ENCODE measurements at places on chromosomes 16 and 17.

DNA sequence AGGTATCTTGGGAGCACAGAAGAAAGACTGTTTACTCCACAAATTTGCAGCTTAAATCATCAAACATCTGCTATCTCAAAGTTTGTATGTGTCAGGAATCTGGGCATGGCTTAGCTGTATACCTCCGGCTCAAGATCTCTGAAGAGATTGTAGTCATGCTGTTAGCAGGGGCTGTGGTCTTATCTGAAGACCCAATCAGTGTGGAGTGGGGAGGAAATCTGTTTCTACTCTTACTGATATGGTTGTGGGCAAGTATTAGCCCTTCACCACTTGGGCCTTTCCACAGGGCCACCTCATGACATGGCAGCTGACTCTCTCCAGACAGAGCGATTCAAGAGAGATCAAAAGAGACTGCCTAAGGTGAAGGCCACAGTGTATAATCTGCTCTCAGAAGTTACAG, 438.7 kb downstream of the KIF2B start:
- DNase-seq = no peak

- DNase-seq = no peak
Measured at GRCh38 chr16:55905651-55906050, 30.5 kb upstream of the CES5A start.

GRCh38 chr17:18353541-18353940, 9.8 kb downstream of the SHMT1 start:
- DNase-seq = no peak

DNA sequence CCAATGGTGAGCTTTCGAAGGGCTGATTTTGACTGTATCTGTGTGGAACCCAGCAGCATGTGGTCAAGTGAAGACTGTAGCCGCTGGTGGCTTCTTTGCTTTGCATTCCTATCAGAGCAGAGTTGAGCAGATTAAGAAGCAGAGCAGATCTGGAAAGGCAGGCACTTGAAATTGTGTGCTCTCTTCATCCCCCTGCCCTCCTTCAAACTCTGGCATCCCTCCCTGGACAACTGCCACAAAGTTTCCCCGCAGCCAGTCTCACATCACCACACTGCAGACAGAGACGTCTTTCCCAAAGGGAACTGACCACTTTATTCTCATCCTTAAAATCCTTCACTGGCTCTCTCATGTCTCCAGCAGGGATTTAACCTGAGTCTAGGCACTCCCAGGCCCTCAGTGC, 237.1 kb upstream of the DYNLRB2 start:
- no peak for DNase-seq

DNA sequence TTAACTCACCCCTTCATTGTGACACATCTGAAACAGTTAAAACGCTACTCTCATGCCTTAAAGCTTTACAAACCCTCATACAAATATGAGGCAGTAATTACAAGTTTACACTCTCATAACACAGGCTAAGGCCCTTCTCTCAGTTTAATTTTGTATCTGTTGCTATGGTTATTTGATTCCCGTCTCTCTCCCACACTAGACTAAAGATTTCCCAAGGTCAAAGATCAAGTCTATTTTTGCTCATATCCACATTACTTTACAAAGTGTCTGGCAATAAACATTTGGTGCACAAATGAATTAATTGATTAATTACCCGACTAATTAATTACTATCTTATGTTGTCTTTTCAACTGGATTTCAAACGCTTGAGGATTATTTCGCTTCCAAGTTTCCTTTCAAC, 86.4 kb upstream of the MYOCD start:
- DNase-seq = no peak

DNA sequence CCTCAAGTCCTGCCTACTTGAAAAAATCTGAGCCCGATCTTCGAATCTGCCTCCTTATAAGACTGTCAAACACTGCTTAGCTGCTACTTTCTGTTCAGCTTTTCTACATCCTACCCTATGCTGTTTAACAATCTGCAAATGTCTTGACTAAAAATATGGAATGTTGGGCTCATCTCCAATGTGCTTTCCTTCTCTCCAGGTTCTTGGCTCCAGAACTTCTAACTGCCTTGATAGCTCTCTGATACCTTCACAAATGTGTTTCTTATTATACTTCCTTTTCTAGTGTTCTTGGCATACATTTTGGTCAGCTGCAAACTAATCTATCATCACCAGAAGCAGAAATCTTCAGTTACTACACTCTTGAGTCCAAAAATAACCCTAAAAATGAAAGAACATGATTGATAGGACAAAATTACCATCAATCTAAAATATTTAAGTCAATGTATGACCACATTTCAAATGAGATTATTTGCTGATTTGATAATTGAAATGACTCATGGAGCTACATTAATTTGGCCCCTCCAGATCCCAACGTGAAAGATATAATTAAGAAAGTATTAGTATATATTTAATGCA, 372.3 kb upstream of the MON1B start:
- no peak for DNase-seq

GRCh38 chr16:78461496-78462287, 362.2 kb downstream of the WWOX start:
- DNase-seq = no peak

DNA sequence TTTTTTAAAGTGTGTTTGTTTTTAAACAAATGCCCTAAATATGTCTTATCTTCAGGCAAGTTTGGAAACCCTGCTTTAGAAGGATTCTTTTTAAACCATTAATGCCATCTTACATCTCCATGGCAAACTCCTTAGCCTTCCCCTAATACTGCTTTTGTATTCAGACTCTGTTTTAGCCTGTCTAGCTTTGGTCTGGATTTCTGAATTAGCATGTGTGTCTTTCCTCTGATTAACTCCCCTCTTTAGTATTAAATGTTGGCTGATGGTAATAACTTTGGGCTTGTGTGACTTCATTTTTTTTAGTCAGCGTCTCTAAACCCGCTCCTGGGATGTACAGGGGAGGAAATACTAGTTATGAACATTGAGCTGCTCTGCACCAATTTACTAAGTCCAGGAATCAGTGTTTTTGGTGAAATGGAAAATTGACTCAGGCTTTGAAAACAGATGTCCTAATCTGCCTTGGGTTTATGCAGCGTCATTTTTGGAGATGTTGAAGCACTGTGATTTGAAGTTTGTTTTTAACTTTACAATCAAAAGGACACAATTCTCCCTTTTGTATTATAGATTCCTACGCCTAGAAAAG, 22.2 kb downstream of the WIPF2 start:
- DNase-seq = no peak

- no peak for DNase-seq
Measured at GRCh38 chr17:33501185-33501584, 208.1 kb upstream of the ASIC2 start.

DNA sequence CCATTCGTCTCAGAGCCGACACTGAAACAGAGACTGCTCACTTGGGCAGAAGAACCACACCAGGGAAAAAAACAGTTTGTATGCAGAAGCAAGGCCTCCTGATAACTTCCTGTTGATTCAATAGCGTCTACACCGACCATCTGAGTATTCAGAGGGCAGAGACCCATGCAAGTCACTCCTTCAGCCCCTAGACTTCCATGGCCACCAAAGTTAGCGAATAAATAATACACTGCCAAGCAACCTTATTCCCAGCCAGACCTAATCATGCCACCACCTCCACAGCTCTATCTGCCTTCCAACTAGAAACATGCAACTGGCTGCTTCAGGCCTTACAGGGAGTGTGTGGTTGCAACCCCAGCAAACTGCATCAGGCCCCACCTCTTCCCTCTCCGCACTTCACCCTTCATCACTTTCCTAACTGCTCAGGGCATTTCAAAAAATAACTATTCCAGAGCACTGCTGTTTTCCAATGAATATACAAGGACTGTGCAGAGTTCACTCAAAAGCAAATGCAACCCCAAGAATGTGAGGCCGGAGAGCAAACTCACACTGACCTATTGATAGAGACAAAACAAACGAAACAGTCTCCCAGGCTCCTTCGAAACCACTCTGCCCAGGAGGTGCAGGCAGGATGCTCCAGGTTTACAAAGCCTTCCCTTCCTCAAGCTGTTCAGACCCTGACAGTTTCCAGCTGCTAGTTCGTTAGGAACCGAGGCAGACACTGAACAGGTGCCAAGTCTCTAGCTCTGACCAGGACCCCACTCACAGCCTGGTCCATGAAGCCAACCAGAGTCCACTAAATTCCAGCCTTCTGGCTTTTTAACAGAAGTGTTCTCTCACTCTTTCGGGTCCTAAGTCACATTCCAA, 3.6 kb downstream of the USP7 start:
- DNase-seq = peak; percentile 63

- no peak for DNase-seq
Measured at GRCh38 chr17:21072745-21073197, 30.0 kb upstream of the USP22 start.

GRCh38 chr16:77721752-77722308, 484 bp upstream of the NUDT7 start:
- no peak for DNase-seq

- no peak for DNase-seq
Measured at GRCh38 chr17:80730739-80731138, 186.1 kb downstream of the RPTOR start.

- DNase-seq = no peak
Measured at GRCh38 chr17:80043963-80044362, 7.5 kb downstream of the CCDC40 start.

Measured in activated CD4-positive, alpha-beta T cell treated with anti-CD3 and anti-CD28 coated beads, Interleukin-2, amount 50 U/mL, for 16 hours (primary cell).